Breast epithelium (tissue), 4 donors: ENCODE measurements at places on chromosomes 5 and 9.

- DNase-seq: peak; percentile 43
These were observed 28.4 kb upstream of the RNF130 start for GRCh38 chr5:180099733-180100611.

DNA sequence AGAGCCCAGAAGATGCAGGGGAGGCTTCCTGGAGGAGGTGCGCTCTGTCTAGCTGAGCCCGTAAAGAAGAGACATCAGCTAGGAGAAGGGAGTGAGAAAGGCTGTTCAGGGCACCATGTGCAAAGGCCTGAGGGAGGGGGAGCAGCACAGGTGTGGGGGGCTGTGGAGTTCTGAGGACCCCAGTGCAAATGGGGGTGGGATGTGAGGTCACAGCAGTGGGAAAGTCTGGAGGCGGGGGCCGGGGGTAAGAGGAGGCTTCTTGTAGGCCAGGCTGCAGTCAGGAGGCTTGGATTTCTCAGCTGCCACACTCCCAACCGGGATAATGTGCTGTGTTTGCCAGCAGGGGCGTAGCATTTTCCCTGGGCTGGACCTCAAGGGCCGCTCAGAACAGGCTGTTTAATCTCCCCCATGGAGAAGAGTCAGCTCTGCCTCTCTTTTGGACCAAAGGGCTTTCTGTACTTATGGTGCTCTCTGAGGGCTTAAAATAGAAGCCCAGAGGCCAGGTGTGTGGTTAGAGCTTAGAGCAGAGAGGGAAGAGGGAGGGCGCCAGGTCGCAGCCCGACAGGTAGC, 5.7 kb downstream of the NEURL1B start:
- no peak for DNase-seq

DNA sequence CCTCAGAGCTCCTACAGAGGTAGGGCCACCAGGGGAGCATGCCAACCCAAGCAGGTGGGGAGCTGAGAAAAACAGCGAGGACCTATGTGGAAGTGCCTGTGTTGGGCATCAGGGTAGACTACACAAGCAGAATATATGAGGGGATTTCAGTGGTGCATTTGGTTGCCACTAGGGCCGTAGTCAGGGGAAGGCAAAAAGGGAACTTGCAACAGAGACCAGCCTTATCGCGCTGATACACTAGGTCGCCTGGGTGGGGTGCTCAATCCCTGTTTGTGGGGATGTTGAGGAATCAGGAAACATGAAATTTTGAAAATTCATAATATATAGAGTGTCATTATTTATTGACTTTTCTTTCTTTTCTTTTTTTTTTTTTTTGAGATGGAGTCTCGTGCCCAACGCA, 370.9 kb upstream of the PRR16 start:
- no peak for DNase-seq

- no peak for DNase-seq
These were observed 30.4 kb upstream of the SLIT3 start for GRCh38 chr5:169331292-169331852.

DNA sequence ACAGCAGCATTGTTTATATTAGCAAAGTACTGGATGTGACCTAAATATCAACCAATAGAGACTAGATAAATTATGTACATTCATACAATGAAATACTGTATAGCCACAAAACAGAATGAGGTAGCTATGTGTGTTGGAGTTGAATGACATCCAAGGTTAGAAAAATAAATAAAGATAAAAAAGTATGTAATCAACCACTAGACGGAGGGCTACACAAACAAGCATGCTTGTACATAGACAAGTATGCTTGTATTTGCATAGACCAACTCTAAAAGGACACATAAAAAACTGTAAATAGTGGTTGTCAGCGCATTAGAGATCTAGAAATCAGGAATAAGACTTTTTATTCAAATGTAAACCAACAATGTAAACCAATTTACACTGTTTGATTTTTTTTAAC, 3.0 kb downstream of the FEM1C start:
- no peak for DNase-seq

DNA sequence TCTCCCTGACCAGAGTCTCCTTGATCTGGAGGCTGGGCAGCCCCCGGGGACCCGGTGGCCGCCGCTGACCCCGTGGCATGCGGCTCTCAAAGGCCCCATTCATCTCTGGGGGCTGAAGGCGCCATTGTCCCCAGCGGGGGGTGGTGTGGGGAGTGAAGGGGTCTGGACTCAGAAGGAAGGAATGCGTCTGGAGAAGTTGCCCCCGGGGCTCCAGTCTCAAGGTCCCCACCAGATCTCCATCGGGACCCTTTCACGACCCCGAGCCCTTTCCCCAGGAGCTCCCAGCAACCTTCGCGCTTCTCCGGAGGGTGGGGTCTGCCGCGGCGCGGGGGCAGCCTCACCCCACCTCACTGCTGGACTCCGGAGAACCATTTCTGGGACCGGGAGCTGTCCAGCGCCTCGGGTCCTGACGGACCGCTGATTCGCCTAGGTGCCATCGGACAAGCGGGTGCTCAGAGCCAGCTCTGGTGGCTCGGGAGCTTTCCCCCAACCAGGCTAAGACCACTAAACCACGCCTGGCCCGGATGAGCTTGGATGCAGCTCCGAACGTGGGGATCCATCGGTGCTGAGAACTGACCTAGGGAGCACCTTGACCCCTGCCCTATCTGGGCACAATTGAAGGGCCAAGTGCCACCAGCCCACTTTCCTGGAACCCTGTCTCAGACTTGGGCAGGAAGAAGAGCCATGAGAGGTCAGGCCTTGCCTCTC, 5.1 kb upstream of the PCDH1 start:
- DNase-seq: no peak

GRCh38 chr9:14366076-14366475, 52.1 kb upstream of the NFIB start:
- no peak for DNase-seq

DNA sequence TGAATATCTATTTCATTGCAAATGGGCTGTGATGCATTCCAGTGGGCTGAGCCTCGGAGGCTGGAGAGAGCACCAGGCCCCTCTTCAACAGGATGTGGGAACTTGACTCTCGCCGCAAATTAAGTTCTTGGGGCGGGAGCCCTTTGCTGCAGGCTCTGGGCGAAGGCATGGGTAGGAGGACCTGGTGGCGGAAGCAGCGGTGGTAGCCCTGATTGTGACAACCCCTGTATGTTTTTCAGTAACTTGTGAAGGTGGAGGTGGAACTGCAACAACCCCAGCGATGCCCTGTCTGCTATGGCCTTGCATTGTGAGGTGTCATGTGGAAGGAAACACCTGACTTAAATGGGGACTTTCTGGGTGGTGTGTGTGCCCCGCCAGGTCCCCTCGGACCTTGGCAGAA, 9.4 kb downstream of the FYB1 start:
- DNase-seq: no peak

- no peak for DNase-seq
These were observed 27.5 kb downstream of the SLC46A2 start for GRCh38 chr9:112863214-112863613.

DNA sequence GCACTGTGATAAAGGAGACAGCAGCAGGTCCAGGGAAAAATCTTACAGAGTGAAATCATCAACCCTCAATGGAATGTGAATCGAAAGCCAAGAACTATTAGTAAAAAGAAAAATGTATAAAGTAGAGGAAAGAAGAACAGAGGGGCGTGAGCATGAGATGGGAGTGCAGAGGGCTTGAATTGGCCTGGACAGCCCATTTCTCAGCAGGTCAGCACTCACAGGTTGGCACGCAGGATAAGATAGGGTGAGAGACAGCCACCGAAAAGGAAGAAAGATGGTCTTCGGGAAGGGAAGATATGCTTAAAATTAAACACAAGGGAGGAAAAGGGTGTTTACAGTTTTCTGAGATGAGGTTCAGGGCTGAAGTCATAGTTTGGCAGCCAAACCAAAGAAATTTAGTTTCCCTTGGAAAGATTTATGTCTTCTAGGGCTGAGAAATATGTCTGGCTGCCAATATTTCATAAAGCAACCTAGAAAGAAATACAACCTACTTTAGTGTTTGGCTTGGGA, 524.7 kb downstream of the SPATA31D1 start:
- DNase-seq: no peak

- no peak for DNase-seq
These were observed 210.0 kb downstream of the TMEM161B start for GRCh38 chr5:88058625-88059024.

DNA sequence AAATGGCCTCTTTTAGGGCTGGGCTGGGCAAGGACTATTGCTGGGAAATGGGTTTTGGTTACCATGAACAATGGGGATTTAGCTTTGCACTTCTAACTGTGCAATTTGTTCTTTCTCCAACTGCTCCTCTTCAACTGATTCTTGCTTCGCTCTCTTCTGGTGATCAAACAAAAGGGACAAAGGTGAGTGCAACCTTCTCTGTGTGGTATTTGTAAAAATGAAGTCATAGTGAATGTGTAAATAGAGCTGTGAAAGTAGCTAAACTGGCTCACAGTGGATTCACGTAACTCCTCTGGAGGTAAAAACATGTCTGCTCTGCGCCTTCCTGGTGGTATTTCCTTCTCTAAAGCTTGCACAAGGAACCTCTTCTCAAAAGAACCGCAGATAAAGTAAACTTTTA, 20.9 kb upstream of the SPINK14 start:
- DNase-seq: no peak

DNA sequence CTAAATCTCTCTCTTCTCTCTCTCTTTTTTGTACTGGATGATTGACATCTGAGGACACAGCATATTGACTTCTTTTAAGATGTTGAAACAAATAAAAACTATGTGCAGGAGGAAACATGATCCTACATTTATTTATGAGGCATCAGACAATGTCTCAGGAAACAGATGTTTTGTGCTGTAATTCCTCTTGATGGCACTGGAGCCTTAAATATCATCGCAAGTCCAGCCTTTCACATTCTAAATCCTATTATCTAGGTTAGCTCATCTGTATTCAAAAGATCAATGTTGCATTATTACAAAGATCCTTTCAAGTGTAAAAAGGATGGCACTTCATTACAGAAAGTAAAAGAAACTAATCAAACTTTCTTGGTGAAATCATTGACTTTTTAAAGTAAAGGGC, 63.9 kb downstream of the MAT2B start:
- DNase-seq: no peak

DNA sequence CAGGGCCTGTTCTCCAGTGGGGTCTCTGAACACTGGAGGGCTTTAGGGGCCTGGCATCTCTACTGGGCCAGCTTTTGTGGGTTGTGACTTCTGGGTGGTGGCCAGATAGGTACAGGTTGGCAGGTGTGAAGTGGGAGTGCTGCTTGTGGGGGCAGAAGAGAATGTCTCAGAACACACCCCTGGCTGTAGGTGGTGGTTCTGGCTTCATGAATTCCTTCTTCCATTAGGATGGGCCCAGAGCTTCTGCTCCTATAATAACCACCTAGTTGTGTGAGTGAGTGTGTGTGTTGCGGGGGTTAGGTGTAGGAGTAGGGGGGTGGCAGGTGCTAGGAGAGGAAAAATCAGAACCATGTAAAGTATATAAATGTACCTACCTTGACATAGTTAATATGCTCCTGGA, 1.6 kb downstream of the PDZD2 start:
- no peak for DNase-seq

- no peak for DNase-seq
These were observed 473.0 kb downstream of the PLK2 start for GRCh38 chr5:57986761-57987341.

GRCh38 chr5:17312358-17312757, 94.9 kb downstream of the BASP1 start:
- DNase-seq: no peak

GRCh38 chr5:123530728-123531127, 18.8 kb downstream of the CSNK1G3 start:
- no peak for DNase-seq

GRCh38 chr9:133703591-133704399, 34.4 kb downstream of the SARDH start:
- no peak for DNase-seq

- DNase-seq: no peak
These were observed 122.4 kb upstream of the FGF10 start for GRCh38 chr5:44511596-44511995.

- DNase-seq: no peak
These were observed 1.1 kb upstream of the FYB1 start for GRCh38 chr5:39220280-39221030.

DNA sequence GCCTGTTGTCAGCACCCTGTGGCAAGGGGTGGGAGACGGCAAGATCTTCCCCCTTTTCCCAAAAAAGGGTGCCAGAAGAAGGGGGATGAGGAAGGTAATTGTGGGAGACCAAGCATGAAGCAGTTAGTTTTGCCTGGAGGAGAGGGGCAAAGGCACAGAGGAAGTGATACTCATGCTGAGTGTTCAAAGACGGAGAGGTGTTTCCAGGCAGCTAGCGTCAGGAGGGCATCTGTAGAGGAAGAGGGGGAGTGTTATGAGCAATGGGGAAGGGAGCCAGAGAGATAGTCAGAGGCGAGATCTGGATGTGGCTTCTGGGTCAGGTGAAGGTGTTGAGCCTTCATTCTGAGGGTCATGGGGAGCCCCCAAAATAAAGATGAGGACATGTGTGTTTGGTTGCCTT, 26.9 kb upstream of the ADAM19 start:
- no peak for DNase-seq

DNA sequence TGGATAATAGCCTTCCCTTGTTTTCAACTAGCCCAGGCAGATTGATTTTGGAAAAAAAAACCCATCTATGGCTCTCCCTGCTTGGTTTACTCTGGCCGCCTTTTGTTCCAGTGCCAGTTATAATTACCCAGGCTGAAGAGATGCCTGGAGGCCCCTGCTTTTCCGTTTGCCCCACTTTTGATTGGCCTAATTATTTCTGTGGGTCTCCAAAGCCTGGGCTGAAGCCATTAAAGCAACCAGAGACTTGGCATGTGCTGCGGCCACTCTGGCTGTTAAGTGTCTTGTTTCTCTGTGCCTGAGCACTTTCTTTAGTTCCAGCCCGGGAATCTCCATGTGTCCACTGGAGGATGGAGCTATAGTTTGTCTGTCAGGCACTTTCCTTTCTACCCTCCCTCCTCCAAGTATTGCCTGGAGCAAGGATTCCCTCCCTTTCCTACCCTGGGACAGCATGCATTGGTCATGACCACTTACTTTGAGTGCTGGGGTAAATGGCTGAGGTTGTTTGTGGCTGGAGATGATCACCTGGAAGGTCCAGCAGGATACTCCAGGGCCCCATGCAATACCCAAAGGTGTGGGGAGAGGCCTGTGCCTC, 105.1 kb upstream of the CTSL start:
- no peak for DNase-seq

- DNase-seq: peak; percentile 52
These were observed 29.2 kb downstream of the EXOC3 start for GRCh38 chr5:472076-472655.

GRCh38 chr5:133460172-133460758, 152.1 kb downstream of the FSTL4 start:
- no peak for DNase-seq

- DNase-seq: no peak
These were observed 1.2 kb downstream of the ASPN start for GRCh38 chr9:92480986-92481633.

DNA sequence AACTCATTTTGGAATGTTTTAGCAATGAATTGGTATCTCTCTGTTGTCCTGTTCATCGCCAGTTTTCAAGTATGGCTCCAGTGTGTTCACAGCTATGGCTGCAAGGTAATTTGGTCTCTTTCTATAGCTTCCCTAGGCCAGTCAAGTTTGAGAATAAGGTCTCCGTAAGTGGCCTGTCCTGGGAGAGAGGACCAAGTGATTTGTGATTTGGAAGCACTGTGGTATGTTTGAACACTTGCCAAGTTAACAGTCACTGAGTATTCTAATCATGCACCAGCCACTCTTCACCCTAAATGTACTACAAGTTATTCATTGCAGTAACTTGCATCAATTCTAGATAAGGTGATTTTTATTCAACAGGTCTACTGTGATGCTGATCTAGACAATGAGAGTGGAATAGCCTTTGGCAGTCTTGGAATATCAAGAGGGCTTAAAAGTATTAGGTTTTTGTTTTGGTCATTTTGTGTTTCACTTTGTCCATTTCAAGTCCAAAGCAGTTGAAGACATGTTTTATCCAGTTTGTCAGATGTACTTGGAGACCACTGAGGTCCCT, 41.1 kb downstream of the G3BP1 start:
- no peak for DNase-seq

- no peak for DNase-seq
These were observed 39.5 kb downstream of the SLC22A5 start for GRCh38 chr5:132408965-132409364.
